ENCODE measurements at places on chromosomes 12 and 14.
A peak's percentile ranks its signal among the peaks of the same experiment; 100 is the strongest.

DNA sequence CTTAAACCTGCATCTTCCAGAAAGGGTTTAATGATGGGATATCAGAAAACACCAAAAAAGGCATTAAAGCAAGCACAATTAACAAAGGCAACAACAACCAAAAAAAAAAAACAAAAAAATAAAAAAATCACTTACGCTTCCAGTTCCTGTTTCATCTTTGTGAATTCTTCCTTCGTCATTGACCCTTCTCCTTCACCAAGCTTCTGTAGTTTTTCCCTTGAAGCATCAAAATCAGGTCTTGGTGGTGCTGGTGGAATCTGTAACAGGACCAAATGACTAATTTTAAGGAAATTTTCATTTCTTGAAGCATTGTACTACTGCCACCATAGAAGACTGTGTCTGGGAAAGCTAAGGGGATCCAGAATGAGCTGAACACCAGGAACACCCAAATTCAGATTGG is 24.5 kb downstream of the SNX6 start:
- peak; percentile 45 for DNase-seq

GRCh38 chr12:110252716-110253115 is 28.3 kb upstream of the ATP2A2 start:
- DNase-seq = no peak

GRCh38 chr12:67263471-67263870 is 5.7 kb upstream of the CAND1 start:
- no peak for DNase-seq

- no peak for DNase-seq
These were observed 3.5 kb upstream of the BAZ2A start for GRCh38 chr12:56633468-56634241.

- DNase-seq = peak; percentile 99
These were observed 79.3 kb downstream of the SSPN start for GRCh38 chr12:26274441-26275312.

DNA sequence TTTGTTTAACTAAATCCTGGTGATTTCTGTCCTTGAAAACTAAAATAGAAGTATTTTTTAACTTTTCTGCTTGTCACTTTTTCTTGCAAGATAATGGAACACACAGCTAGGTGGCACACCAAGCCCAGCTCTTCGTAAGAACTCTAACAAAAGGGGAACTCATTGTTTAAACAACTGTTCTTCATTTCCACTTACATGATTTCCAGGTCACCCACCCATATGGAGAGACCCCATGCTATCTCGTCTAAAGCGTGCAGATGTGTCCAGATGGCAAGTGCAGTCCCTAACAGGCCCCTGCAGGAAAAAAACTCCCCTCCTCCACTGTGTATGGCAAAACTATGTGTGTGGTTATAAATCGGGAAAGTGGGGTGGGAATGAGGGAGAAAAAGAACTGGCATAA is 43.3 kb upstream of the NT5DC3 start:
- DNase-seq = peak; percentile 17

GRCh38 chr12:60920841-60921495 is 1325.1 kb downstream of the SLC16A7 start:
- DNase-seq = no peak

GRCh38 chr14:72962829-72963312 is 36.6 kb downstream of the DCAF4 start:
- DNase-seq = no peak

- no peak for DNase-seq
These were observed 210.9 kb downstream of the EXOC5 start for GRCh38 chr14:57057803-57058202.

- DNase-seq = no peak
These were observed 46.7 kb downstream of the YEATS4 start for GRCh38 chr12:69406217-69406616.

- DNase-seq = no peak
These were observed 7.2 kb upstream of the SELPLG start for GRCh38 chr12:108640802-108641445.

DNA sequence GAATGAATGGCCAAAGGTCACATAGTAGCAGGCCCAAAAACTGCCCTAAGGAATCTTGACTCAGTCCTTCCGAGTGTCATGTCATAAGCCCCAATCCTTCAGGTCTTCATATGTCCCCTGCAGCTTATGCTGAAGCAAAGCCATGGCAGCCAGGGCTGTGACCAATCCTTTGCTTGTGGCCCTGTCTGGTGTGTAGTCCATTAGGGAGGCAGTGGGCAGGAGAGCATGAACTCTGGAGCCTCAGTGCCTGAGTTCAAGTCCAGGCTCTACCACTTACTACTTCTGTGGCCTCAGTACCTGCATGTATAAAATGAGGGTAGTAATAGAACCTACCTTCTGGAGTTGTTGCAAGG is 20.3 kb downstream of the PLEKHG3 start:
- no peak for DNase-seq

GRCh38 chr12:128707488-128707887 is 116.3 kb downstream of the SLC15A4 start:
- DNase-seq = no peak

DNA sequence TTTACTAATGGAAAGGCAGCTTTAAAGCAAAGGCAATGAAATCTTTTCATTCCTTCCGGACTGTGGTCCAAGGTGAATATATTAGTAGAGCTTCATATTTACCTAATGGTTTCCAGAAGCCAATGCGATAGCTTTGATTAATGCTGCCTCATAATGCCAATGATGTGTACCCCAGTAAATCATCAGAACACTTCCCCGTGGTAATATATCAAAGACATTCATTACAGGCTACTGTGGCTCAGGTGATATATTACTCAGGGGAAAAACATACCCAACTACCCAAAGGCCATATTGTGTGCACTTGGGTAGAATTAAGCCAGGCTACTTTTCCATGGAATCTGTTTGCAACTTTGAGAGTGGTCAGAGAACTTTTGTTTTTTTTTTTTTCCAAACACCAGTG is 69.4 kb upstream of the DACT1 start:
- no peak for DNase-seq

- no peak for DNase-seq
These were observed 30.0 kb downstream of the DGLUCY start for GRCh38 chr14:91143862-91144261.

- no peak for DNase-seq
These were observed 60.0 kb downstream of the PPP2R5C start for GRCh38 chr14:101821528-101821927.

GRCh38 chr12:64528616-64529015 is 76.7 kb downstream of the TBK1 start:
- no peak for DNase-seq

DNA sequence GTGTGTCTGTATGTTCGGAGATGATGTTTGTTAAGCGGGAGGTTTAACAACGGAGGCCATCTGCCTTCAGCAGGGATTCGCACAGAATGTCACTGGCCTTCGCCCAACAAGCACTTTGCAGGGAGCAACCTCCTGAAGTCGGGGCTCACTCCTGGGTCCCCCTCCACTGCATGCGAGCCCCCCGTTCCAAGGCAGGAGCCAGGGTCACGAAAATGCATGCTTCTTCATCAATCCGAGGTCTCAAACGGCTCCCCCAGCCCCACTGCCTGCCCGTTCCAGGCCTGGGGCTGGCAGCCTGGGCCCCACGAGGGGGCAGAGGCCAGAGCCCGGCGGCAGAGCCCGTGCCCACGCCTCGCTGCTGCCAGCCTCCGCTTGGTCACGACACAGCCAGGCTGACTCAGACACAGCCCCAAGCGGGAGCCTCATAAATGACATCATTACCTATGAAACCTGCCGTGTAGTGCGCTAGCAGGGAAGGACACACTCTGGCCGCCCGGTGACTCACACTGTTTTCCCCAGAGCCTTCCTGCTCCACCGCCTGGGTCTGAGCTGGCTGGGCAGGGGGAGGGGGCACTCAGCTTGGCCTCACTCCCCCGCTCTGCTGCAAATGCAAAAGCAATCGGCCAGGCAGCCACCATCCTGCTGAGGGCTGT is 169.5 kb upstream of the RTL1 start:
- no peak for DNase-seq

DNA sequence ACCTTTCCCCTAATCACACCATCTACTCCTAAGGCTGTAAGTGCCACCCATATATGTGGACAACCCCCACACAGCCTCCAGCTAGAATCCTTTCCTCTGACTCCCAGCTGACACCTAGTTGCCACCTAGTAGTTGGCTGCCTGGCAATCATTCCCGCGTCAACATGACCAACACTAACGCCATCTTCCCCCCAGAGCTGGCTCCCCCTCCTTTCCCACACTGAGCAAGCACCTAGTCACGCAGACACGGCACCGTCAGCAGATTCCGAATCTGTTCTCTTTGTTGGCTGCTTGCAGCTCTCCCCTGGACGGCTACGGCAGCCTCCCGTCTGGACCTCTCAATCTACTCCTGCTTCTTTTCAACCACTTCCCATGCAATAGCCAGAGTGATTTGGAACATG is 27.7 kb downstream of the UBR7 start:
- DNase-seq = no peak

DNA sequence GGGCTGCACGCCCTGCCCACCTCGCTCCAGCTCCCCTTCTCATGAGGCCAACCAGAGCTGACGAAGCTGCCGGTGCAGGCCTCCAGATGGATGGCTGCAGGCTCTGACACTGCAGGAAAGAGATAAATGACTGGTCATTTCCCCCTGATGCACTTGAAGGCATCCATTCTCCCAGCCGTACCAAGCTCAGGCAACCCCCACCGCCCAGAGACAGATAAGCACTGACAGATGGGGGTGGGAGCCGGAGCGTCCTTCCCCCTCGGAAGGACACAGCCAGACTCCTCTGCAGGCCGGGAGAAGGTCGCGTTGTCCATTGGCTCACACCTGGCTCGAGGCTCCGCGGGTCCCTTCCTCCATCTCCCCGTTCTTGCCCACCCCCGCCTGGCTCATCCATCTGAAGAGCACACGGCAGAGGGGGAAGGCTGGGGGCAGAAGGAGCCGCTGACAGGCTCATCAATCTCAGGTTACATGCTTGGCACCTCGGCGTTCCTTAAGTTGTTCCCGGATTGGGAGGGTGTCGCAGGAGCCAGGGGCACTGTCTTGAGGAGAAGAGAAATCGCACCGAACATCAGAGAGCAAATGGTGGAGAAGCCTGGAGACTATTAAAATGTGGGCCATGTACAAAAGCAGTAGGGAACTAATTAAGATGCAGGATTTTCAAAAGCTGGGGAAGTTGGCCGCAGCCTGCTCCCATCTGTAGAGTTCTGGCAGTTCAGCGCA is 151.6 kb downstream of the DPF3 start:
- no peak for DNase-seq

DNA sequence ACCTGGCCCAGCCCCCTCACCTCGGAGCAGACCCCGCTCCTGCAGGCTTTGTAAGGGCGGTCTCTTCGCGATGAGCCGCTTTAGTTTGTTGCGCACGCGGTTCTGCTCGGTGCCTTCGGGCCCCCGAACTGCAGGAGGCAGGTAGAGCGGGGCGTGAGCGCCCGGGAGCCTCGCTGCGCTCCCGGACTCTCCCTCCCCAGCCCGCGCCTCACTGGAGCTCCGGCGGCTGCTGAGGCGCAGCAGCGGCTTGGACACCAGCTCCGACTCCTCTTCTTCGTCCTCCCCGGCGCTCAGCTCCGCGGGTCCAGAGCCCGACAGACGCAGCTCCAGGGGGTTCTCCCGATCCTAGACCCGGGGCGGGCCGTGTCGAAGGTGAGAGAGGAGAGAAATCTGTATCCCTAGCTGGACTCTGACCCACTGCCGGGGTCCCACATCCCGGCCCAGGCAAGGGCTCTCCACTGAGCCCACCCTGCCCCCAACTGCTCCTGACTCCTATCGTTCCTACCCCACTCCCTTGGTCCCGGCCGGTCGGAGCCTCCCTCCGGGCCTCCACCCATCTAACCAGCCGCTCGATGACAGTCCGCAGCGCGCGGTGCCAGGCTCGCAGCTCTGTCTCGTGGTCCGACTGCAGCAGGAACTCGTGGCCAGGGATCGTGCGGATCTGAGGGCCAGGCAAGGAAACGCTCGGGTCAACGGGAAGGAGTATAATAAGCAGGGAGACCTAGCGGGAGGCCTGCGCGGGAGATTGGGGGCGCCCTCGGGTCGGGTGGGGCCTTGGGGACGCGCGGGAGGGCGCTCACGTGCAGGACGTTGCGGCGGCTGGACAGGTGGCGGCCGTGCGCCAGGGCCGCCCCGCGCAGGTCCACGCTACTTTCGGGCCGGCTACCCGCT is 4.2 kb downstream of the ARHGAP9 start:
- DNase-seq = no peak

GRCh38 chr12:114266536-114266935 is 139.4 kb downstream of the TBX5 start:
- DNase-seq = no peak

GRCh38 chr12:32140877-32141276 is 34.2 kb downstream of the BICD1 start:
- no peak for DNase-seq

DNA sequence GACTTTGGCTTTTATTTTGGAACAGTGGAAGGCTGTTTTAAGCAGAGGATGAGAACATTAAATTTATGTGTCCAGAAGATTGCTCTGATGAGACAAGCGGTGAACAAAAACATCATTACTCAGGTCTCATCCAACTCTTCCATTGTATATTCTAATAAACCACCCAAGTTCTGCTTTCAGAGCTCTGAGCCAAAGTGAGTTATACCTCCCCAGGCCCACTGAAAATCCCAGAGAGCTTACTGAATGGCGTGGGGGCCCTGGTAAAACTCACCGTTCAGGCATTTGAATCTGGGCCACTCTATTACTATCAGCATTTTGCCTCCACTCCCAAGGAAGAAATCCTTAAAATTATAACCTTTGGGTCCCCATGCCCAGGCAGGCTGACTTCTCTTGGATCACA is 122.0 kb upstream of the HIF1A start:
- DNase-seq = no peak

DNA sequence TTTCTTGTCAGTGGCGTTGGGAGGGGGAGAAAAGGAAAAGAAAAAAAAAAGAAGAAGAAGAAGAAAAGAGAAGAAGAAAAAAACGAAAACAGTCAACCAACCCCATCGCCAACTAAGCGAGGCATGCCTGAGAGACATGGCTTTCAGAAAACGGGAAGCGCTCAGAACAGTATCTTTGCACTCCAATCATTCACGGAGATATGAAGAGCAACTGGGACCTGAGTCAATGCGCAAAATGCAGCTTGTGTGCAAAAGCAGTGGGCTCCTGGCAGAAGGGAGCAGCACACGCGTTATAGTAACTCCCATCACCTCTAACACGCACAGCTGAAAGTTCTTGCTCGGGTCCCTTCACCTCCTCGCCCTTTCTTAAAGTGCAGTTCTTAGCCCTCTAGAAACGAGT is 1.9 kb downstream of the ASCL1 start:
- no peak for DNase-seq

DNA sequence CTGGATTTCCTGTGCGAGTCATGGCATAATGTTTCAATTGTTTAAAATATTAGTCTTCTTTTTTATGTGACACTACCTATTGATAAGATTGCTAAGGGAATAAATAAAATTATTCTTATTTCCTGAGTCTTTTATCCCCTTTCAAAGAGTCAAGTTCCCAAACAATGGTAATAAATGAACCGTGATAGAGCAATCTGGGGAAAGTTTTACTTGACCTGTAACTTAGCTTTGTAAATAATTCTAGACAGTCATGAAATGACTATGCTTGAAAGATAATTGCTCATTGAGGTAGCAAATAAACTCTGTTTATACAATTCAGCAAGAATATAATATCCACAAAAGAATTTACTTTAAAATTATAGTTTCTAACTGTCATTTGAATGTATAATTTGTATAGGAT is 82.1 kb downstream of the TSPAN8 start:
- no peak for DNase-seq
